ENCODE measurements at places on chromosomes 2 and 18.

GRCh38 chr2:181924336-181924735, 32.8 kb downstream of the ITPRID2 start:
- DNase-seq, result no peak

DNA sequence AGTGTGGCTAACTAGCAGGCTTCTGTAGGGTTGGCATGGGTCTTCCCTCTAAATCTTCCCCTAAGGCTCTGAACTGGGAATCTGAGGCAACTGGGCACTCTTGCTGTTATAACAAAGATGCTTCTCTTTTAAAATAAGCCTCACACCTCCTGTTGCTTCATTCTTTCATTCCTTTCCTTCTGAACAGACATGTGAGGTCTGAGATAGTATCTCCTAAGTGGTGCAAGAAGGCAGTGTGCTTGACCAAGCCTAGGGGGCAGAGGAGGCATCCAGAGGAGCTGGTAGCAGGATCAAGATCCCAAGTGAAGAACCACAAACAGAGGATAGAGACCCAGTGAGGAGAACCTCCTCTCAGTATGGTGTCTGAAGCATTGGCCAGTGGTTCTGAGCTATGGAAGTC, 90.9 kb downstream of the TTC27 start:
- DNase-seq, result no peak

DNA sequence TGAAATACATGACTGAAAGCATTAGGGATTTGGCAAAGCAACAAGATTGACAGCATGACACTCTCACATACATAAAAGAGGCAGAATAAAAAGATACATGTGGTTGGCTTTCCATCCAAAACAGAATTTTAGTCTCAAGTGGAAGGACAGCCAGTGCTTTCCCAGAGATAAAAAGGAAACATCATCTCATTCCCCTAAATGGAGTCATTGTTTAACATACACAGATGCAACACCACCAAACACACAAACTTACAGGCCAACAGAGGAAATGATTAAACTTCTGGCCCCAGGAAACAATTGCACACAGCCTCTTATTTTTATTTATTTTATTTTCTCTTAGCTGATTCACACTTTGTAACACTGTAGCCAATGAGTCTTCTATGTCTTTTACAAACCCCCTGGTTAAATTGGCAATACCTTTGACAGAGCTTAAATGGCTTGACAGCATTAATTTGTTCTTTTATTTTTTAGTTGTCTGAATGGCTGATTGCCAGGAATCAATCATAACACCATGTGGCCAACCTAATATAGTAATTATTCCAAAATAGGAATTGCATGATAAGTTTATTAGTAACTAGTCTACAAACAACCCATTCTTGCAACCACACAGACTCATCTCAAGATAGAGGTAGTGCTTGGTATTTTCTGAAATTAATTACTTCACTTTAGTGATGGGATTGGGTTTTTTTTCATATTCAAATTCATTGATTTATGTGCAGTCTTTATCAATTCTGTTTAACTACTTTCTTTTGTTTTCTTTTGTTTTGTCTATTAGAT, 190.5 kb downstream of the RND3 start:
- DNase-seq, result no peak

DNA sequence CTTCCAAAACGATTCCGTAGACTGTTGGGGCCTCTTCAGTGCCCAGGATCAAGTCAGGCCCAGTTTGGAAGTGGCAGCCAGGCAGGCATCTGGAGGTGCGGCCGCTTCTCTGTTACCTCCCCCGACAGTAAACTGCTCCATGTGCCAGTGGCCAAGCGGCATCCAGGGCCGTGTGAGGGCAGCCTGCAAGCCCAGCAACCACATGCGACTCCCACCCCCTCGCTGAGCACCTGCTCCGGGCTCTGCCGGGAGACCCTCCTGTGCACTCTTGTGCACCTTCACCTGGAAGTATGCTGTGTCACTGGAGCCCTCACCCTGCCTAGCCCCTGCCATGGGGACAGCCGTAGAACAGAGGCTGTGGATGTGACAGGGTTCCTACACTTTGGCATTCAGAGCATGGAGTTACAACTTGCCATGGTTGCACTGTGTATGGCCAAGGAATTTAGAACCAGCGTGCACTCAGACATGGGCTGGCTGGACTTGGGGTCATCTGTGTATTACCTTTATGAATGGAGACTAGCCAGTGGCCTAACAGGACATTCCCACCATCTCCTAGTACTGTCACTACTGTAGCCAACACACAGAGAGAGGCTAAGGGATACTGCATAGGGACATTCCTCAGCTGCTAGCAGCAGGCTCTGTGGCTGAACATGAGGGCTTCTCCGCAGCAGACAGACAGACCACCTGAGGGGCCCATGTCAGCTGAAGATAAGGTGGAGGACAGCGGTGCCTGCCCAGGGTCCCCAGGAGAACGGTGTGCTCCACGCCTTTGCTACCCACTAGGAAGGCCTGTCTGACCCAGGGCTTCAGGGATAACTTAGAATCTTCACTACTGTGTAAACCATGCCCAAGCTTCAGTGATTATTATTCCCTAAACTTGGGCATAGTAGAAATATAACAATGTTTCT, 25.0 kb upstream of the FAHD2A start:
- DNase-seq, result no peak

DNA sequence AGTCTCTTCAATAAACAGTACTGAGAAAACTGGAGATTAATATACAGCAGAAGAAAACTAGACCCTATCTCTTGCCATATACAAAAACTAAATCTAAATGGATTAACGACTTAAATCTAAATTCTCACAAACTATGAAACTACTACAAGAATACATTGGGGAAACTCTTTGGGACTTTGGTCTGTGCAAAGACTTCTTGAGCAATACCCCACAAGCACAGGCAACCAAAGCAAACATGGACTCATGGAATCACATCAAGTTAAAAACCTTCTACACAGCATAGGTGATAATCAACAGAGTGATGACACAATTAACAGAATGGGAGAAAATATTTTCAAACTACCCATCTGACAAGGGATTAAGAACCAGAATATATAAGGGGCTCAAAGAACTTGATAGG, 848.2 kb upstream of the NRXN1 start:
- no peak for DNase-seq

DNA sequence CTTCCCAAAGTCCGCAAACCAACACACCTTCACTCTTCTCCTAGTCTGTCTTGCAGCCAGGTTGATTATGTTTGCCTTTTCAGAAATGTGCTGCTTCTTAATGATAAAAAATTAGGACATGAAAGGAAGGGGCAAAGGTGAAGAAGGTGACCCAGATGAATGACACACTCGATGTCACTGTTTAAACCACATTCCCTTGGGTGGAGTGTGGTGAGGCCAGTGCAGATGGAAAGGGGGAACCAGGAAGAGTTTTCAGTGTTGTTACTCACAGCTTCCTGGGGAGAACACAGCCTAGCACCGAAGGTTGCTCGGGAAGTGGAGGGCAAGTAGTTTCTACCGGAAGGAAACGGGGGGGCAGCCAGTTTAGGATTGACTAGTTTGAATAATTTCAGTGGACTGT, 57.2 kb upstream of the BOD1L2 start:
- DNase-seq, result no peak

- DNase-seq, result no peak
These were observed 150.7 kb upstream of the SLC14A2 start for GRCh38 chr18:45464619-45465018.

- DNase-seq, result no peak
These were observed 64.7 kb upstream of the KLF7 start for GRCh38 chr2:207230261-207231105.

- DNase-seq, result no peak
These were observed 37.4 kb upstream of the SATB2 start for GRCh38 chr2:199495147-199495546.
